ENCODE measurements at places on chromosomes 6 and 20. TPM values are rescaled to one million over a fixed set of nuclear protein-coding genes. Genes with fewer than 3 reads are reported as not detected.
A peak's percentile ranks its signal among the peaks of the same experiment; 100 is the strongest.

- H3K36me3 ChIP-seq: no peaks in the 10 kb centered on the region
- no peak overlapping the region for H3K27ac ChIP-seq
- no peak for DNase-seq
- H3K4me1 ChIP-seq: no peaks in the 10 kb centered on the region
Observed at GRCh38 chr6:41462033-41462432, 84.1 kb upstream of the FOXP4 start.

THBS2 gene
- total RNA-seq: 124 TPM

PERP gene
- total RNA-seq: 24.8 TPM

DNA sequence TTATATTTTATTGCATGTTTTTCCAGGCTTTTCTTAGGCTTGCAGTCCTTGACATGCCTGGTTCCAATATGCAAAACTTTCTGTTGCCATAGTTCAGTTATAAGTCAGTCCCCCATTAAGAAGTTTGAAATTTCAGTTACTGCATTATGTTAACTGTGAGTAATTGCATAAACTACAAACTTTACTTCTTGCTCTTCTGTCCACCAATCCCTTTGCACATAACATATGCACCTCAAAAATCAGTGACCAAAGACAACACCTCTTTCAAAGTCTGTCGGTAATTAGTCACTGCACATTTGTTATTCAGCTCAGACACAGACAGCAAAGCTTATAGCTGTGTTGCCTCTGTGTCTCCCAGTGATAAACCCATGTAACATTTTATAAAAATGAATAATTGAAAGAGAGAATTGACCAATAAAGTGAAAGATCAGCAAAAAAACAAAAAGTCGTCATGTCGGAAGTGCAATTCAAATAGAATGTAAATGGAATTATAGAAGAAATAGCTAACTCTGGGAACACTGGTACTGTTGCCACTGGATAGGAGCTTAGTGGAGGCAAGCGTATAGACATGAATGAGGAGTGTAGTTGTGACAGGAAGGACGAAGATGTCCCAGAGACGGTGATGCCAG lies 50.3 kb upstream of the BTBD3 start:
- 0 out of 2 replicates have a peak, but pooled peaks cover 10% of the 10 kb centered on the region for H3K27me3 ChIP-seq
- no peak overlapping the region for H3K4me3 ChIP-seq
- no peak overlapping the region for H3K27ac ChIP-seq
- no peaks in the 10 kb centered on the region for H3K36me3 ChIP-seq
- no peaks in the 10 kb centered on the region for H3K4me1 ChIP-seq

GRIK2 gene
- total RNA-seq: 0.38 TPM

BPIFB1 gene
- total RNA-seq: not detected

GRCh38 chr6:41191569-41191968 lies 9.4 kb downstream of the TREML2 start:
- H3K4me3 ChIP-seq: no peak overlapping the region
- H3K36me3 ChIP-seq: no peaks in the 10 kb centered on the region
- H3K27ac ChIP-seq: no peak overlapping the region
- H3K4me1 ChIP-seq: no peaks in the 10 kb centered on the region
- DNase-seq: peak; percentile 36

ECT2L gene
- not detected for total RNA-seq

DNA sequence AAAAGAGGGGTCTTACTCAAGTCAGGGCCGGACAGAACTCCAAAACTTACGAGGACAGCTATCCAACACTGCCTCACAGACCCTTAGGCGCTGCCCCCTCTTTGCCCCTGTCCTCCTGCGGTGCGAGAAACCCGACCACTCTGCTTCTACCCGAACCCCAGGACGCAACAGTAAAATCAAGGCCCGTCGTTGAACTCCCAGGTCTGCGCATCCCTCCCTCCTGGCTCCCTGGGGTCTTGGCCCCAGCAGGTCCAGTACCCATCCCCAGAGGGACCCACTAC lies 6.4 kb downstream of the OLIG3 start:
- H3K36me3 ChIP-seq: no peaks in the 10 kb centered on the region
- no peaks in the 10 kb centered on the region for H3K4me1 ChIP-seq
- no peak for DNase-seq
- no peak overlapping the region for H3K4me3 ChIP-seq
- no peak overlapping the region for H3K27ac ChIP-seq
- peaks cover 73% of the 10 kb centered on the region for H3K27me3 ChIP-seq

DNA sequence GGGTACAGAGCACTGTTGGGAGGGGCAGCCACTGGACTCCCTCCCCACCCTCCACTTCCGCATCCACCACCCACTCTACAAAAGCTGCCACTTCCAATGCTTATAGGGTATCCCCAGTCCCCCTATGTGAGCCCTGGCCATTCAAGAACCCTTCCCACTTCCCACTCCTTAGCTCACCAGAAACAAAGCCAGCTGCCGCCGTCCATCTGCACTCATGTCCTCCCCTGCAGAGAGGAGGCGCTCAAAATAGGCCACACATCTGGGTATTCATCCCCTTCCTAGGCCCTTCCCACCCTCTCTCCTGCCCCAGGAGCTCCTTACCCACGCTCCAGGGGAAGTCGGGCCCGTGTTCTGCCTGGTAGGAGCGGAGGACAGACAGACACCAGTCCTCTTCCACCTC lies 6.5 kb upstream of the LY6G5C start:
- no peaks in the 10 kb centered on the region for H3K27me3 ChIP-seq
- H3K27ac ChIP-seq: no peak overlapping the region

TAAR9 gene
- not detected for total RNA-seq

CRISP2 gene
- not detected for total RNA-seq

DNA sequence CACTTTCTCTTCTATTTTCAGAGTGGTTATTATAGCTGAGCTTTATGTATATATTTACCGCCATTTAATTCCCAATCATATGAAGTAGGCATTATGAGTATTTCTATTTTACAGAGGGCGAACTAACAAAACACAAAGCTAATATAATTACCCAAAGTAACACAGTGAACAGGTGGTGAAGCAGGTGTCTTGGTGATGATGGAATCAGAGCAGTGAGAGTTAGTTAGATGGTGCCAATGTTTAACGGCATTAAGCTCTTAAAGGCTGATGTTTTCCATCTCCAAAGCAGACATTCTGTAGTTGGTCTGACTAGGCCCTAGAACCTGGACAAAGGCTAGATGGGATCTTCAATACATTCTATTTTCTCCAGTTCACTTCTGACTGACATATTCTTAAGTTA lies 551.1 kb upstream of the SYNCRIP start:
- no peaks in the 10 kb centered on the region for H3K36me3 ChIP-seq
- H3K4me3 ChIP-seq: no peak overlapping the region
- no peaks in the 10 kb centered on the region for H3K27me3 ChIP-seq

DNA sequence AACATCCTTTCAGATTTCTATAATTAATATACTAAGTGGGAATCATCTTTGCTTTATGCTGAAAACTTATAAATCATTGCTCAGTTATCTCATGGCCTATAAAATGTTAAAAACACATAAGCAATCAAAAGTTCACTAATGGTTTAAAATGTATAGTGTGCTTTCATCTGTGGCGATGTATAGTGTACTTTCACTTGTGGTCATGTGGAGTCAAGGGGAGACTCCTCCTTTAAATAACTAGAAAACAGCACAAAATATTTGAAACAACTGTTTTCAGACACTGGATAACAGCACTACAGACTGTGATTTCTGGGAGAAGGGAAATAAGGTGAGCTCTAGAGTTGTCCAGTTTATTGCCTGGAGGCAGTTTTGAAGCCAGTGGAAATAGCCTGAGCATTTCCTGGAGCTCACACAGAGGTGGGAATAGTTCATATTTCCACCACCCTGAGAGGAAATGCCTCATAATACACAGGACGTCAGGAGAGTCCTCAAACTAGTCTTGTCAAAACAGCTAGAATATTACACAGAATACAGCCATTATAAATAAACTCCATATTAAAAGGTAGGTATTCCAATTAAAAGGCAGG lies 89.4 kb downstream of the CEP162 start:
- no peaks in the 10 kb centered on the region for H3K4me1 ChIP-seq
- H3K4me3 ChIP-seq: no peak overlapping the region
- H3K36me3 ChIP-seq: no peaks in the 10 kb centered on the region
- H3K27me3 ChIP-seq: no peaks in the 10 kb centered on the region

ZNF831 gene
- total RNA-seq: not detected

- H3K27me3 ChIP-seq: peaks cover 21% of the 10 kb centered on the region
- H3K27ac ChIP-seq: no peak overlapping the region
- H3K4me1 ChIP-seq: no peaks in the 10 kb centered on the region
Observed at GRCh38 chr6:36312854-36313648, 23.6 kb downstream of the BNIP5 start.

USP49 gene
- total RNA-seq: 0.97 TPM

DEFB132 gene
- total RNA-seq: not detected

GCNT2 gene
- total RNA-seq: not detected

RIPPLY2 gene
- total RNA-seq: not detected

CNBD2 gene
- total RNA-seq: not detected

DNA sequence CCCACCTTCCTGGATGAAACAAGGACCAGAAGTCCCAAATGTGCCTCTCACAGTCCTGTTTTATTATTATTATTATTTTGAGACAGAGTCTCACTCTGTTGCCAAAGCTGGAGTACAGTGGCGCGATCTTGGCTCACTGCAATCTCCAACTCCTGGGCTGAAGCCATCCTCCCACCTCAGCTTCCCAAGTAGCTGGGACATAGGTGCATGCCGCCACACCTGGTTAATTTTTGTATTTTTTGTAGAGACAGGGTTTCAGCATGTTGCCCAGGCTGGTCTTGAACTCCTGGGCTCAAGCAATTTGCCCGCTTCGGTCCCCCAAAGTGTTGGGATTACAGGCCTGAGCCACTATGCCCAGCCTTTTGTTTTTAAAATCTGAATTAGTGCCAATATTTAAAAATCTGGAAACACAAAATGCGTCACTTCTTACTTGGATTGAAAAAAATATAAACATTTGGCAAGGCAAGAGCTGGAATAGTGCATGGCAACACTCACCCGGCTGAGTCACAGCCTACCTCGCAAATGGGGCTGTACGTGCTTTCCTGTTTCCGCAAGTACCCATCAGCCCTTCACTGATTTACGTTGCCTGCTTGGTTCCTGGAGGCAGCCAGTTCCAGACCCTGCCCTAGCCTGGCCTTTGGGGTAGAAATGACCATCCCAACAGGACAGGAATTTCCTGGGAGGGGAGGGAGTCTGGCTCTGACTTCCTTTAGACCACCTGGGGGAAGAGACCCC lies 6.3 kb downstream of the SDCBP2 start:
- peak overlapping the region; percentile 44 for H3K4me3 ChIP-seq
- peak overlapping the region; percentile 100 for H3K27ac ChIP-seq
- no peaks in the 10 kb centered on the region for H3K27me3 ChIP-seq
- H3K4me1 ChIP-seq: peaks cover 47% of the 10 kb centered on the region
- peak; percentile 98 for DNase-seq

GRCh38 chr6:47169785-47170616 lies 127.9 kb upstream of the ADGRF1 start:
- peak overlapping the region; percentile 31 for H3K27ac ChIP-seq
- no peaks in the 10 kb centered on the region for H3K36me3 ChIP-seq
- peak; percentile 61 for DNase-seq
- H3K27me3 ChIP-seq: no peaks in the 10 kb centered on the region
- no peak overlapping the region for H3K4me3 ChIP-seq
- H3K4me1 ChIP-seq: peaks cover 23% of the 10 kb centered on the region

GRCh38 chr20:58893355-58894120 lies 41.0 kb downstream of the GNAS start:
- H3K27me3 ChIP-seq: no peaks in the 10 kb centered on the region
- peaks cover 54% of the 10 kb centered on the region for H3K4me1 ChIP-seq
- peak overlapping the region; percentile 76 for H3K4me3 ChIP-seq
- H3K27ac ChIP-seq: peak overlapping the region; percentile 96
- H3K36me3 ChIP-seq: no peaks in the 10 kb centered on the region
- DNase-seq: peak; percentile 85

FERMT1 gene
- 4.2 TPM for total RNA-seq

- DNase-seq: no peak
- peaks cover 8% of the 10 kb centered on the region for H3K36me3 ChIP-seq
- H3K27me3 ChIP-seq: no peaks in the 10 kb centered on the region
- H3K27ac ChIP-seq: no peak overlapping the region
- no peaks in the 10 kb centered on the region for H3K4me1 ChIP-seq
- H3K4me3 ChIP-seq: no peak overlapping the region
Observed at GRCh38 chr20:24968278-24968800, 19.3 kb downstream of the CST7 start.

GRCh38 chr6:19301980-19302379 lies 535.2 kb upstream of the ID4 start:
- peak overlapping the region; percentile 60 for H3K27ac ChIP-seq
- H3K27me3 ChIP-seq: no peaks in the 10 kb centered on the region
- H3K4me1 ChIP-seq: peaks cover 20% of the 10 kb centered on the region
- H3K36me3 ChIP-seq: no peaks in the 10 kb centered on the region

KCNQ5 gene
- total RNA-seq: 10.8 TPM

FRMD1 gene
- not detected for total RNA-seq

DNA sequence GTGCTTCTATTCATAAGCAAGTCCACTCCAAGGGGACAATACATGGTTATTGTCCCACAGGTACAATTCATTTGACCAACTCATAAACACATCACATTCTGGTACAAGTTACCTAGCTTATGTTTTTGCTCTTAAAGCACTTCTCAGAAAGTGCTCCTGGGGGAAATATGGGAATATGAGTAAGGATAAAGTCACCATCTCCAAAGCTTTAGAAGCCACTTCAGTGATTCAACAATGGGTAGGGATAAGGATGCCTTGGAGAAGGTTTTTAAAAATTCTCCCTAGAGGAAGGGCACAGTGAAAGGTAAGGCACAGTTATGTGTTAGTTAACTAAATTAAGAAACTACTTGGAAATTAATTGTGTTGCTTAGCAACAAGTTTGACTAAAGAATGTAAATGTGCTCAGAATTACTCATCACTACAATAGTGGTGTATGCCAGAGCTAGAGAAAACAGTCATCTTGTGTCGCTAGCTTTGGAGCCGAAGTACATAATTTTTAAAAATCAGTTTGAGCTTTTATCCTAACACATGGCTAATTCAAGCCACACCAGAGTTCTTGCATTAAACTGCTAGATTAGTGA lies 39.5 kb upstream of the LAMP5 start:
- DNase-seq: peak; percentile 55
- no peaks in the 10 kb centered on the region for H3K27me3 ChIP-seq
- H3K4me3 ChIP-seq: no peak overlapping the region
- peaks cover 8% of the 10 kb centered on the region for H3K4me1 ChIP-seq
- H3K27ac ChIP-seq: no peak overlapping the region
- no peaks in the 10 kb centered on the region for H3K36me3 ChIP-seq

RAD21L1 gene
- not detected for total RNA-seq

DNA sequence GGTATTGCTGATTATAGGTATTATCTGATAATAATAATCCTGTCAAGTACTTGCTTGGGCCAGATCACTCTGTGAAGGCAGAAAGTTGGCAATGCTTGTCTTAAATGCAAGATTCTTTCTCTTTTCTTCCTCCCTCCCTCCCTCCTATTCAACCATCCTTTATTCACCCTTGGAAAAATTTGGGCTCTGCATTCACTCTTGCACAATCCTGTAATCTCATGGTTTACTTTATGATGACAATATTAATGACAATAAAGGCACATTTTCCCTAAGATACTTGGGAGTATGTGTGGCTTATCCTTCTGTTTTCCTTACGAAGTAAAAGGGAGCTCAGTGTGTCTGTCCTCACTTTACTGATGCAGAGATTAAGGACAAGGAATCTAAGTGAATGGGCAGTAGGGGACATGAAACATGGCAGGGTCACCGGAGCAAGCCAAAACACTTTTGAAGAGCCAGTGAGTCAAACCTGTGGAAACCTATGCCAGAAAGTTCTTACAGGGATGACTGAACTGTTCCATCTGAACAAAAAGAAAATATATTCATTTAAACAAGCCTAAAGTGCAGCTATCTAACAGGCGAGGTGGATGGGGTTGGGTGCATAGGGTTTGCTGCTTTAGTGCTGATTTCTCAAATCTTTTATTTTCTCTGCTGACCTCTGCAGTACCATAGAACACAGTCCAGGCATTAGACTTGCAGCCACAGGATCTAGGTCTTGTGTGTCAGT lies 14.6 kb upstream of the RIPOR2 start:
- no peaks in the 10 kb centered on the region for H3K4me1 ChIP-seq
- H3K36me3 ChIP-seq: no peaks in the 10 kb centered on the region
- DNase-seq: no peak
- H3K4me3 ChIP-seq: no peak overlapping the region
